Memory B cell (primary cell): ENCODE measurements at places on chromosomes 3 and 15.

DNA sequence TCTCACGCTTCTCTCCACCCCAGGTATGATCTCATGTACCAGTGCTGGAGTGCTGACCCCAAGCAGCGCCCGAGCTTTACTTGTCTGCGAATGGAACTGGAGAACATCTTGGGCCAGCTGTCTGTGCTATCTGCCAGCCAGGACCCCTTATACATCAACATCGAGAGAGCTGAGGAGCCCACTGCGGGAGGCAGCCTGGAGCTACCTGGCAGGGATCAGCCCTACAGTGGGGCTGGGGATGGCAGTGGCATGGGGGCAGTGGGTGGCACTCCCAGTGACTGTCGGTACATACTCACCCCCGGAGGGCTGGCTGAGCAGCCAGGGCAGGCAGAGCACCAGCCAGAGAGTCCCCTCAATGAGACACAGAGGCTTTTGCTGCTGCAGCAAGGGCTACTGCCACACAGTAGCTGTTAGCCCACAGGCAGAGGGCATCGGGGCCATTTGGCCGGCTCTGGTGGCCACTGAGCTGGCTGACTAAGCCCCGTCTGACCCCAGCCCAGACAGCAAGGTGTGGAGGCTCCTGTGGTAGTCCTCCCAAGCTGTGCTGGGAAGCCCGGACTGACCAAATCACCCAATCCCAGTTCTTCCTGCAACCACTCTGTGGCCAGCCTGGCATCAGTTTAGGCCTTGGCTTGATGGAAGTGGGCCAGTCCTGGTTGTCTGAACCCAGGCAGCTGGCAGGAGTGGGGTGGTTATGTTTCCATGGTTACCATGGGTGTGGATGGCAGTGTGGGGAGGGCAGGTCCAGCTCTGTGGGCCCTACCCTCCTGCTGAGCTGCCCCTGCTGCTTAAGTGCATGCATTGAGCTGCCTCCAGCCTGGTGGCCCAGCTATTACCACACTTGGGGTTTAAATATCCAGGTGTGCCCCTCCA is 19.1 kb downstream of the TYRO3 start:
- no peak for DNase-seq
- no peak overlapping the region for H3K27ac ChIP-seq
- H3K4me3 ChIP-seq, result no peak overlapping the region

DNA sequence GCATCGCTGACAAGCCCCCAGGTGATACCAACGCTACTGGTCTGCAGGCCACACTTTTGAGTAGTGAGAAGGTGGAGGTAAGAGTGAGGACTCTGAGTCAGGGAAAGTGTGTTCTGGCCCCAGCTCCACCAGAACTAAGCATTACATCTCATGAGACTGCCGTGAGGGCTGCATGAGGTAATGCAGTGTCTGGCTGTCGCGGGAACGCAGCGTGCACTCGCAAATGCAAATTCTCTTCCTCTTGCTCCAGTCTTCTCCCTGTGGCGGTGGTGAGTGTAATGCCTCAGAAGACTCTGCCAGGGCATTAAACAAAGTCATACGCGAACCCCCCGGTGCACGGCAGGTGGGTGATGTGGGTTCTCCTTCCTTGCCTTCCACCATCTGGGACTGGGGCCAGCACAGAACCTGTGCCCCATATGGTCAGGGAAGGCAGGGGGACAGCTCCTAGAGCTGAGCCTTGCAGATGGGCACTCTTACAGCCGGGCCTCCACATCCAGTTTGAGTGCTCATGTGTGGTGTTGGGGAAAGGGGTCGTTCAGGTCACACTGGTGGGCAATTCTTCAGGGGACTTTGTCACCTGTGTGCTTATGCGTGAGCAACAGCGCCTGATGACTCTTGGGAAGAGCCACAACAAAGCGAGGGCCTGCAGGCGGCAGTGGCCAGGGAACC is 175.8 kb downstream of the XXYLT1 start:
- DNase-seq, result peak; percentile 62
- H3K4me1 ChIP-seq, result peaks cover 36% of the 10 kb centered on the region
- no peaks in the 10 kb centered on the region for H3K27me3 ChIP-seq
- H3K27ac ChIP-seq, result peak overlapping the region; percentile 95
- peak overlapping the region; percentile 75 for H3K4me3 ChIP-seq
- no peaks in the 10 kb centered on the region for H3K36me3 ChIP-seq

DNA sequence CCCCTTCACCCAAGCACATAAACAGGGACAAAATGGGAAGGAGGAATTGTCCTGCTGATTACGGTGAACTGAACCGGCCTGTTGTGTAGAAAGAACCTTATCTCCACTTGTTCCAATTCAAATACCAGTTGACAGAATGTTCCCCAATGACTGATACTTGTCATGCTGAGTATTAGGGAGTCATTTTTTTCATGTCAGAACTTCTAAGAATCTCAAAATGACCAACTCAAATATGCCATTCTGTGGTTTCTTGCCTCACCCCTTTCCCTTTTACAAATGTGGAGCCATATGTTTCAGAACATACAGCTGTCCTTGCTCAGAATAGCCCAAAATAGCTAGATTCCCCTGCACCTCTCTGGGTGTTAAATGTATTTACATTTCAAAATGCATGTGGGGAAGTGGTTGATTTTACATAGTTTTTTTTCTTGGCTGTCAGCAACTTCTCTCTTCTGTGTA is 405.9 kb upstream of the TBL1XR1 start:
- no peaks in the 10 kb centered on the region for H3K27me3 ChIP-seq
- no peak for DNase-seq
- H3K4me3 ChIP-seq, result no peak overlapping the region
- H3K27ac ChIP-seq, result peak overlapping the region; percentile 2

- H3K36me3 ChIP-seq, result no peaks in the 10 kb centered on the region
- peaks cover 1% of the 10 kb centered on the region for H3K27me3 ChIP-seq
- no peak for DNase-seq
- no peak overlapping the region for H3K27ac ChIP-seq
- no peak overlapping the region for H3K4me3 ChIP-seq
Observed at GRCh38 chr3:62659660-62660059, 215.6 kb downstream of the CADPS start.

DNA sequence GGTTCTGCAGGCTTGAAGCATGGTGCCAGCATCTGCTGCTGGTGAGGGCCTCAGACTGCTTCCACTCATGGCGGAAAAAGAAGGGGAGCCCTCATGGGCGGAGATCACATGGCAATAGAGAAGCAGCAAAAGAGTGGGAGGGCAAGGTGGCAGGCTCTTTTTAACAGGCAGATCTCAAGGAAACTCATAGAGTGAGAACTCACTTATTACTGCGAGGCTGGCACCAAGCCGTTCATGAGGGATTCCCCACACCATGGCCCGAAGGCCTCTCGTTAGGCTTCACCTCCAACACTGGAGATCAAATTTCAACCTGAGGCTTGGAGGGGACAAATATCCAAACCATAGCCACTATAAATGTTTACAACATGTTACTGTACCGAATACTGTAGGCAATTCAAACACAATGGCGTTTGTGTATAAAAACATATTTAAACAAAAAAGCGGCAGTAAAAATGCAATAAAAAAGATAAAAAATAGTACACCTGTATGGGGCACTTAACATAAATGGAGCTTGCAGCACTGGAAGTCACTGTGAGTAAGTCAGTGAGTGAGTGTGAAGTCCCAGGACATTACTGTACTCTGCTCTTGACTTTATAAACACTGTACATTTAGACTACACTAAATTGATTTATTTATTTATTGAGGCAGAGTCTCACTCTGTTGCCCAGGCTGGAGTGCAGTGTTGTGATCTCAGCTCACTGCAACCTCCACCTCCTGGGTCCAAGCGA is 18.8 kb upstream of the MOBP start:
- no peaks in the 10 kb centered on the region for H3K4me1 ChIP-seq
- no peaks in the 10 kb centered on the region for H3K36me3 ChIP-seq

DNA sequence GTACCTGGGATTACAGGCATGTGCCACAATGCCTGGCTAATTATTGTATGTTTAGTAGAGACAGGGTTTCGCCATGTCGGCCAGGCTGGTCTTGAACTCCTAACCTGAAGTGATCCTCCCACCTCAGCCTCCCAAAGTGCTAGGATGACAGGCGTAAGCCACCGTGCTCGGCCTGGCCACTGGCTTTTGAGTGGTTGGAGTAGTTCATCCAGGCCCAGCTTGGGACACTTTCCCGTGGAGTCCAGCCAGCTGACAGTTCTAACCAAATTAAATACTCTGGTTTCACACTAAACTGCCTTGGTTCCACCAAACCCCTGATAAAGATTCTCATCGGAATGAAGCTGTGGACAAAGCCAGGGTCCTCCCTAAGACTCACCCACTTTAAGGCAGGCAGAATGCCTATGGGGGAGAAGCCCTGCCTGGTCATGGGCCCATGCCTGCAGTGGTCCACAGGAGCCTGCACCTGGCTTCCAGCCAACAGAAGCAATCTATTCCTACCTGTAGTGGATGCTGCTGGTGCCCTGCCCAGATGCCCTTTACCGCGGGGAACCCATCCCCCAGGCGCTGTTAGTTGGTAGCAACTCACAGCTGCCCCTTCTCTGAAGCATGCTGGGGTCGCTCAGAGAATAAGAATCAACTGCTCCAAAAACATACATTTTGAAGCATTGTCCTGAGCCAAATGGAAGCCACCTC is 5.2 kb upstream of the SLC28A1 start:
- H3K36me3 ChIP-seq, result no peaks in the 10 kb centered on the region
- DNase-seq, result no peak
- H3K4me1 ChIP-seq, result no peaks in the 10 kb centered on the region
- H3K27me3 ChIP-seq, result peaks cover 7% of the 10 kb centered on the region
- H3K27ac ChIP-seq, result no peak overlapping the region

GRCh38 chr3:100072326-100073048 is 41.8 kb downstream of the FILIP1L start:
- H3K27me3 ChIP-seq, result no peaks in the 10 kb centered on the region
- H3K36me3 ChIP-seq, result no peaks in the 10 kb centered on the region
- DNase-seq, result no peak
- peak overlapping the region; percentile 24 for H3K4me3 ChIP-seq
- peak overlapping the region; percentile 17 for H3K27ac ChIP-seq
- peaks cover 29% of the 10 kb centered on the region for H3K4me1 ChIP-seq

DNA sequence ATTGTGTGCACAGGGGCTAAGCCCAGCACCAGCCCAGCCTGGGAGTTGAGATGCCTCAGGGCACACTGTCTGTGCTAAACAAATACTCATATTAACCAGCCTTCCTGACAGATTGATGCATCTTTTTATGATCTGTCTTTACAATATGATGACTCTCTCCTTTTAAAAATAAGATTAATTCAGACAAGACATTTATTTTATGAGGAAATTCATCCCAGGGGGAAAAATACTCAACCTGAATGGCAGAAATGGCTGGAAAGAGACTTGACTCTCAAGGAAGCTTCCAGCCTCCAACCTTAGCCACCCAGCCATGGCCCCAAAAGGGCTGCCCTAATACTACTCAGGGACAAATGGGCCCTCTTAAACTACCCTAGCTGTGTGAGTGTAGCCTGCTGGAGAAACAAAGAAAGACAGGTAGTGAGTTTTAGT is 46.9 kb downstream of the NOX5 start:
- H3K27me3 ChIP-seq, result peaks cover 19% of the 10 kb centered on the region
- no peaks in the 10 kb centered on the region for H3K36me3 ChIP-seq
- no peak for DNase-seq

- peaks cover 2% of the 10 kb centered on the region for H3K27me3 ChIP-seq
- no peaks in the 10 kb centered on the region for H3K4me1 ChIP-seq
- H3K4me3 ChIP-seq, result no peak overlapping the region
Observed at GRCh38 chr3:70488131-70488530, 175.7 kb upstream of the MDFIC2 start.

DNA sequence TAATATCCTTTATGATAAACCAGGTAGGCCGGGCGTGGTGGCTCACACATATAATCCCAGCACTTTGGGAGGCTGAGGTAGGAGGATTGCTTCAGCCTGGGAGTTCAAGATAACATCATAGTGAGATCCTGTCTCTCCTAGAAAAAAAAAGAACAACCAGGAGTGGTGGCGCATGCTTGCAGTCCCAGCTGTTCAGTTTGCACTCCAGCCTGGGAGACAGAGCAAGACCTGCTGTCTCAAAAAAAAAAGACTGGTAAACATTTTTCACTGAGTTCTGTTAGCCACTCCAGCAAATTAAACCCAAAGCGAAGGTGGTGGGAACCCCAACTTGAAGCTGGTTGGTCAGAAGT is 9.6 kb upstream of the IRAK2 start:
- no peak overlapping the region for H3K27ac ChIP-seq
- H3K4me1 ChIP-seq, result no peaks in the 10 kb centered on the region
- no peak overlapping the region for H3K4me3 ChIP-seq
- DNase-seq, result no peak

- peaks cover 4% of the 10 kb centered on the region for H3K27me3 ChIP-seq
- no peaks in the 10 kb centered on the region for H3K36me3 ChIP-seq
- no peak overlapping the region for H3K27ac ChIP-seq
- peaks cover 6% of the 10 kb centered on the region for H3K4me1 ChIP-seq
Observed at GRCh38 chr3:113252553-113252952, 41.2 kb downstream of the BOC start.
